ENCODE measurements at places on chromosomes 13 and 19.
A peak's percentile ranks its signal among the peaks of the same experiment; 100 is the strongest.

GRCh38 chr19:38441657-38442348 lies 8.3 kb downstream of the RYR1 start:
- DNase-seq: no peak

- no peak for DNase-seq
Observed at GRCh38 chr19:50328224-50328872, 829 bp downstream of the KCNC3 start.

DNA sequence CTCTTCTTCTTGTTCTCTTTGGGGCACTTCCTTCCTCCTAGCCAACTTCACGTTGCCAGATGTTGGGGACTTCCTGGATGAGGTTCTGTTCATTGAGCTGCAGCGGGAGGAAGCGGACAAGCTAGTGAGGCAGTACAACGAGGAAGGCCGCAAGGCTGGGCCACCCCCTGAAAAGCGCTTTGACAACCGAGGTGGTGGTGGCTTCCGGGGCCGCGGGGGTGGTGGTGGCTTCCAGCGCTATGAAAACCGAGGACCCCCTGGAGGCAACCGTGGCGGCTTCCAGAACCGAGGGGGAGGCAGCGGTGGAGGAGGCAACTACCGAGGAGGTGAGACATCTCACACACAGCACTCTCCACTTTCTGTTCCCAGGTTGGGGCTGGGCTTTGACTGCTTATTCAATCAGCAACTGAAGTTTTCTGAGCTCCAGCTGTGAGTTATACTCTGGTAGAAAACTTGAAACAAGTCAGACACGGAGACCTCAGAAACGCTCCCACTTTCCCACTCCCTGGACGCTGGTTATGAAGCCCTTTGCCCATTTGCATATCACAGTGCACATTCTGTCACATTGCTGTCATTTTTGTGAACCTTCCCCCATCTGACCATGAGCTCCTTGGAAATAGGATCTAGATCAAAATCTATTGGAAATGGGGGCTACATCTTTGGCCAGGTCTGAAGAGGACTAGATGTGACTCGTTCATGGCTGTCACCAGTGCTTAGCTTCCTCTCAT lies 7.2 kb upstream of the CCDC97 start:
- peak; percentile 49 for DNase-seq

- DNase-seq: no peak
Observed at GRCh38 chr13:46146898-46147297, 35.1 kb downstream of the LCP1 start.
